Dermis microvascular lymphatic vessel endothelial cell (primary cell): ENCODE measurements at places on chromosomes 12 and 14. TPM values are rescaled to one million over a fixed set of nuclear protein-coding genes. Genes with fewer than 3 reads are reported as not detected.

RASSF8 gene
- total RNA-seq, result 34.7 and 38.6 TPM in 2 replicates

SLCO1B1 gene
- total RNA-seq, result not detected in 2 replicates

PLCZ1 gene
- not detected in 2 replicates for total RNA-seq

IAPP gene
- total RNA-seq, result not detected in 2 replicates

LAG3 gene
- under 0.01 and 0.13 TPM in 2 replicates for total RNA-seq

CLEC12A gene
- not detected in 2 replicates for total RNA-seq

TSPAN9 gene
- 68.3 and 96.8 TPM in 2 replicates for total RNA-seq

DNA sequence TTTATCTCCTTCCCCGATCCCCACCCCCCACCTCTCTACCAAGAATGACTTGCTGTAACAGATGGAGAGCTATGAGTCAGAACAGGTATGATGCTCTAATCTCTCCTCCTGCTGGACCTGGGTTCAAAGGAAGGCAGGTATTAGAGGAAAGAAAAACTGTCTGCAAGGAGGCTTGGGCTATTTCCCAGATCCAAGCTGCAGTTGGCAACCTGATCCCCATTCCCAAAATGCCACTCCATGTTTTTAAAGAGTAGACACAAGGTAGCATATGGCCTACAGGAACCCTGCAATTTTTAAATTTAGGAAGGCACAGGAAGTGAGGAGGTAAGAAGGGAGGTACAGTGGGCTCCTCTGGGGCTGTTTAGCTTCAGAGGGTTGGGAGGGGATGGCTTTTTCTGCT is 33.0 kb downstream of the SRRM4 start:
- no peak for DNase-seq

DNA sequence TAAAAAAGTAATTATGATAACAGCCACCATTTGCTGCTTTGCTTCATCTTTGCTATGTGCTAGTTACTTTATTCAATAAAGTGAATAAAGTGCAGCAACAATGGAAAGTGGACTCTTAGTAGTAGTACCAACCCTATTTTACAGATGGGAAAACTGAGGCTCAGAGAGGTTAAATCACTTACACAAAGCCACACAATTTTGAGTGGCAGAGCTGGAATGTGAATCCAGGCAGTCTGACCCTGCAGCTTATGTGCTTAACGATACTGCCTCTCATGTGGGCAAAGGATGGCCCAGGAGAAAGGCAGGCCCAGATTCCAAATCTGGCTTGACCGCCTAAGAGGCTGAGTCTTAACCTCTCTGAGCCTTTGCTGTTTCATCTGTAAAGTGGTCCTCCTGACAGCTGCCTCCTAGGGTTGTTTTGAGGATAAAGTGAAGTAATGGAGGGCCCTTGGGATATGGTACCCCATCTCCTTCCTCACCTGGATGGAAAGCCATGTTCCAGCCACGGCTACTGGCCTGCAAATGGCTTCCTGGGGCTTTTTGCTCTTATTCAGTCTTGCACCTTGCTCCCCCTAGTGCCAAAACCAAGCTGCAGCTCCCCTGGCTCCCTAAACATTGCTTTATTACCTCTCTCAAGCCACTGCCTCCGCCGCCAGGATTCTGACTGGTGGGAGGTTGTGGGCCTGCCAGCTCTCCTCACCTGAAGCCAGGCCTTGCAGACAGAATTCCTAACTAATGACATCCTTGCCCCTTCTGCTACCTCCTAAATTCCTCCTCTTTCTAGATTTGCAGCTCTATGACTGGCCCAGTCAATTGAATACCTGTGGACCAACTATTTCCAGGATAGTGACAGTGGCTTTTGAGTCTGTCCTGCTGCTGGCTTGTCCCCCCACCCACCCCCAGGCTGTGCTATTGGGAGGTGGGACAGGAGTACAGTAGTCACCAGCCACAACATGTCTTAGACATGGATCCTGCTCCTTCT is 283.3 kb upstream of the PWP1 start:
- DNase-seq, result peak; percentile 64

GRCh38 chr12:109782326-109782703 is 50.9 kb downstream of the TRPV4 start:
- DNase-seq, result no peak

- DNase-seq, result no peak
Measured at GRCh38 chr12:76548222-76548837, 11.2 kb downstream of the OSBPL8 start.

DNA sequence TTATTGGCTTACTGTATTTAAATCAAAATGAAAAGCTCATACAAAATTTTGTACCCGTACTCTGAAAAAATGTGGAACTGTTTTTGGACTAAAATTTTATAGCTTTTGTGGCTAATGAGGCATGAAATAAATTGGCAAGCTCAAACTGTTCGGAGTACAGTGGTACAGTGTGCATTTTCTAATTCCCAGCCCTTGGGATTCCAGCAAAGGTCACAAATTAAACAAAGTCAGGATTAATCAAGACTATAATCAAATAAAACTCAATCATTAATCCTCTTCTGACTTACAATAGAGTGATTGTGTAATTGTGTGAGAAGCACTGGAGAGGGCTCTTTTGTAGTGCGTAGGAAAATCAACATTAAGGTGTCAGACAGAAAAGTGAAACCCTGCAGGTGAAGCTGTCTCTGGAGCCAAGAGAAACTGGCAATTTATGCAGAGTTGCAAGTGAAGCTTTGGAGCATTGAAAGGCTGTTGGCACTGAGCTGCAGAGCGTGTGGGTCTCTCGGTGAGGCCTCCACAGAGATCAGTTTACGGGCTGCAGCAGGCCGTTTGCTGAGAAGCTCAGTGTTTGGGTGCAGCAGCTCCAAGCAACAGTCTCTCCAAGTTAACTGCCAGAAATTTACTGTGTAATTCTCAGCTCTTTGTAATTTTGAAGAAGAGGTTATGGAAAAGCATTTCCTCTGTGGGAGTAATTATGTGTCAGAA is 275.9 kb downstream of the FBXL14 start:
- DNase-seq, result no peak

- DNase-seq, result no peak
Measured at GRCh38 chr12:72509891-72510290, 237.7 kb downstream of the TRHDE start.

DNA sequence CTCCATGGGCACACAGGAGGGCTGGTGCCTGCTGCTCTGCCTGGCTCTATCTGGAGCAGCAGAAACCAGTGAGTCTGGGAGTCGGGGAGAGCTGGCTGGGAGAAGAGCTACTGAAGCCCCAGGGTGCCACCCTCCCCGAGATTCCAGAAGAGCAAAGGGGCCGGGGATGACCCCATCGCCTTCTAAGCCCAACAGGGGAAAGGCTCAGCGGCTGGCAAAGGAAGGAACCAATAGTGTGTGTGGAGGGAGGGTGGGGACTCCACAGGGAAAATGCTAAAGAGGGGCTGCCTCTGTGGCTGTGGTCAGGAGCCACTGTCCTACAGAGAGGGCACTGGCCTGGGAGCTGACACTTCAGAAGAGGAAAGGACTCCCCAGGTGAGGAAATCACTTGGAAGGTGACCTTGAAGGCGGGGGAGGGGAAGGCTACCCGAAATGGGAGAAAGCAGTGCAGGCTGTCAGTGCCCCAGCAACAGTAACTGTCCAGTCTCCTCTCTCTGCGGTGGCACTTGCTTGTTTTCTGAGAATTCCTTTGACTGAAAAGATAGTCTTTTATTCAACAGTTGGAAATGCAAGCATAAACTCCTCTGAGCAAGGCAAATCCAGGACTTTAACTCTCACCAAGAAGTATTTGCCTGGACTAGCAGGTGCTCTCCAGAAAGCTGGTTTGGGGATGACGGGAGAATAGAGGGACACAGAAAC is 552 bp downstream of the TAPBPL start:
- no peak for DNase-seq

DNA sequence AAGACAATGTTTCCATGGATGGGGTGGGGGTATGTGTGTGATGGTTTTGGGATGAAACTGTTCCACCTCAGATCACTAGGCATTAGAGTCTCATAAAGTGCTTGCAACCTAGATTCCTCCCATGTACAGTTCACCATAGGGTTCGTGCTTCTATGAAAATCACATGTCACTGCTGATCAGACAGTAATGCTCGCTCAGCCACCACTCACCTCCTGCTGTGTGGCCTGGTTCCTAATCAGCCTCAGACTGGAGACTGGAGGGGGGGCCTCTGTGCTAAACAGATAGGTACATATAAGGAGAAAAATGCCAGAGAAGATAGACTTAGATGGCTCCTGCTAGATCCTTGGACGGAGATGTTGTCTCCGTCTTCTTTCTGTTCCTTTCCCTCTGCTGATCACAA is 1296.9 kb upstream of the SEL1L start:
- no peak for DNase-seq

DNA sequence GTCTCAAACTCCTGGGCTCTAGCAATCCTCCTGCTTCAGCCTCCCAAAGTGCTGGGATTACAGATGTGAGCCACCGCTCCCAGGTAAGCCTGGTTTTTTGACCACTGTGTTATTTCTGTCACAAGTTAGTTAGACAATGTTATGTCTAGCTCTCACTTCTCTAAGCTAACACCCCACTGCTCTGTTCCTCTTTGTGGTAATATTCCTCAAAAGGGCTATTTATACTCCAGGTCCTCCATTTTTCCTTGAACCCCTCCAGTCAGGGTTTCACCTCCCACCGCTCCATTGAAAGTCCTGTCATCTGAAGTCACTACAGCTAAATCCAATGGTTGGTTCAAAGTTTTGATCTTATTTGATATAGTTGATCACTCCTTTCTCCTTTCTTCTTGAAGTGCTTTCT is 5.1 kb downstream of the IRAK3 start:
- DNase-seq, result no peak

GRCh38 chr12:79933532-79934264 is 1.2 kb downstream of the PPP1R12A start:
- DNase-seq, result peak; percentile 43
